Urinary bladder (tissue), 4 donors: ENCODE measurements at places on chromosomes 1 and 21. TPM values are rescaled to one million over a fixed set of nuclear protein-coding genes. Genes with fewer than 3 reads are reported as not detected.
A peak's percentile ranks its signal among the peaks of the same experiment; 100 is the strongest.

GRCh38 chr21:43585924-43586413 lies 73.3 kb downstream of the HSF2BP start:
- DNase-seq = peak; percentile 78

DNA sequence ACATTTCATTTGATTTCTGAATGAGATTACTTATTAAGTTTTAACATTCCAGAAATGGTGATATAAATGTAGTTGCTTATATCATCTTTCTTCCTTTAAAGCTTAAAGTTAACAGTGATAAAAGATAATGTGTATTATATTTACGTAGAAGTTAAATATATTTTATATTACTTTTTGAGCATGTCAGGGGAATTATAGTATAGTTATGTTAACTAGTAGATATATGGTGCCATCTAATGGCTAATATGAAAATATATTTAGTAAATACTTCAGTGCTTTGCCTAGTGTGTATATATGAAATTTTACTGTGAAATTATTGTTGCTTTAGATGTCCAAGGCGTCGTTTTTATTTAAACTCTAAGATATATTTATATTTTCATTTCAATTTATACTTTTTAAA lies 51.5 kb downstream of the SYT14 start:
- DNase-seq = no peak

CLEC20A gene
- 0.48 TPM for total RNA-seq

DNA sequence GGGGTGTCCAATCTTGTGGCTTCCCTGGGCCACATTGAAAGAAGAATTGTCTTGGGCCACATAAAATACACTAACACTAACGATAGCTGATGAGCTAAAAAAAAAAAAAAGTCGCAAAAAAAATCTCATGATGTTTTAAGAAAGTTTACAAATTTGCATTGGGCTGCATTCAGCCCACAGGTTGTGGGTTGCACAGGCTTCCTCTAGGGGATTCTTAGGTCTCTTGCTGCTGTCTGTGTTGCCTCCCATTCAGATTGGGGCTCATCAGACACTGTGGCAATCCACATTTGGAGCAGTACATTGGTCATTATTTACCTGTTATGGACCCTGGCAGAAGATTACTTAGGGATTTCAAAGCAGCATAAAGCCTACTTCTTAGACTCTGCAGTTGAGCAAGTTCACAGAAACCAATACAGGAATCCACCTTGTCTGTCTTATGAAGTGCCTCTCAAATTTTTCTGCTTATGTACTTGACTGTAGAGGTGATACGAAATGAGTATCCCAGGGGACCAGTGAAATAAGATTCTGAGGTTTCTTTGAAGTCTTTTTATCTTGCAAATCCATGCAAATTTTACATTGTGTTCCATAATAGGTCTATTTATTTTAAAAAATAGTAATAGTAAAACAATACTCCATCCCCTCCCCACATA lies 205.5 kb downstream of the RPS6KC1 start:
- DNase-seq = no peak

DNA sequence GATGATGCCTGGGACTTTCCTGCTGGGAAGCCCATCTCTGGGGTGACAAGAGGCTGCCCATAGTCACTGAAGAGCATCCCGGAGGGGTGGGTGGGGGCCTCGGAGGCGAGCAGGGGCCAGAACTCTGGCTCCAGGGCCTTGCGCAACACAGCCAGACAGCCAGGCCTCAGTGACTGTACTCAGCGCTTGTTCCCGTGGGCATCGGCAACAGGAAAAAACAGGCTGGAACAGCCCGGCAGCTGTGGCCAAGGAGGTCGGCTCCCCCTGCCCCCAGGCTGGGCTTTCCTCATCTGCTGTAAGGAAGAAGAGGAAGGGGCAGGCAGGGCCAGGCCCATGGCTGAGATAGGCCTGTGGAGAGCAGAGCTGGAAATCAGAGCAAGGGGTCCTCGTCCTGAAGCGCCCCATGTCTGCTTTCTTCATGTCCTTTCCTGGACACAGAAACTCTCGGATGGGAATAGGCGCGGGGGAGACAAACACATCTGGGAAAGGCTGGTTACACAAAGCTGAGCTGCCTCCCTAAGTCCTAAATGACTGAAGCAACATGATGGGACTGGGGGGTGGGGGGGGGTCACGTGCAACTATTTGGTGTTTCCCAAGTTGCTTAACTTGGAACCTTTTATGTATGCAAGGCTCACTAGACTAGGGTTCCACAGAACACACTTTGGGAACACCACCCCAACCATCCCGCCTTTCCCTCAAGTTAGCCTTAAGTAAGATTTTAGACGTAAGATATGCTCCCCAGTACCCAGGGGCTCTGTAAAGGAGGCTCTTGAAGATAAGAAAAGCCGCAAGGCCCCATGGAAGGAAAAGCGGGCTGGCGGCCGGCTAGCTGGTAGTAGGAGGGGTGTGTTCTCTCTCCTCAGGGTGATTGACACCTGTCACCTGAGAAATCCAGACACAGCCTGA lies 30.7 kb downstream of the HSPG2 start:
- DNase-seq = no peak

- no peak for DNase-seq
Measured at GRCh38 chr21:46617267-46618051, 12.6 kb upstream of the S100B start.

KCNA2 gene
- total RNA-seq = 1.7 TPM

RAB25 gene
- 11.9 TPM for total RNA-seq

SIPA1L2 gene
- 50.8 TPM for total RNA-seq

TSPEAR gene
- 0.21 TPM for total RNA-seq

LRRC38 gene
- total RNA-seq = 0.53 TPM

GRCh38 chr21:32099812-32100416 lies 178.9 kb downstream of the MIS18A start:
- no peak for DNase-seq

DNA sequence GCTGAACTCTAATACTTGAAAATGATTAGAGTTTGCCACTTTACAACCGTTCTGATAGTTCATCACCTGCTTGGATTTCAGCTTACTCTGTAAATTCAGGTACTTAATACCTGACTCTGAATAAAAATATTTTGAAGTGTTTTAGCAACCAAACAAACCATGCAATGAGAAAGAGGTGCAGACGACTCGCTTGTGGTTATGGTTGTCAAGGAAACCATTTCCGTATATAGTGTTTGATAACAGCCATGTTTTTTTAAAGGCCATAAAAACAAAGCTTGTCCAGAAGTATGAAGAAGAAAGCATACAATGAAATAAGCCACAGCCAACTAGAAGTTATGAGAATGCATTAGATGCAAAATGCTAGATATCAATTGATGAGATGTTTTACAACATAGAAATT lies 167.2 kb upstream of the HMCN1 start:
- peak; percentile 37 for DNase-seq

LCE3E gene
- not detected for total RNA-seq

DNA sequence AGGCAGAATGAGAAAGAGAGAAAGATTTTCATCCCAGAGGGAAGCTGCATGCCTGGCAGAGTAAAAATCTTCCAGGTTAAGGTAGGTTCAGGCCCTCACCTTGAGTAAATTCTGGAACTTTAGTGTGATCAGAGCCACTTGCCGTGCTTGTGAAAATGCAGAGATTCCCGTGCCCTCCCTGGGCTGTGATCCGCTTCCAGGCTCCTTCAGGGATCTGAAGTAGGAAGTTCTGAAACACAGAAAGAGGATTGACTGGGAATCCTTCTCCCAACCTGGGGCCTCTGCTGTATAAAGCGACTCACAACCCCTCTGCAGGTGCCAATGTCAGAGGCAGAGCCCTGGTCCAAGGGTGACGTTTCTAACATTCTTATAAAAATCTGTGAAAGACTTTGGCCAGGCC lies 26.6 kb downstream of the NUAK2 start:
- DNase-seq = no peak

TNFRSF8 gene
- total RNA-seq = 0.26 TPM

- DNase-seq = peak; percentile 73
Measured at GRCh38 chr1:61337981-61338848, 255.9 kb downstream of the NFIA start.

TMEM51 gene
- 15.9 TPM for total RNA-seq

GRCh38 chr21:31670070-31670469 lies 10.6 kb downstream of the SOD1 start:
- no peak for DNase-seq

GRCh38 chr1:58156124-58156468 lies 390.4 kb downstream of the OMA1 start:
- DNase-seq = no peak

DNA sequence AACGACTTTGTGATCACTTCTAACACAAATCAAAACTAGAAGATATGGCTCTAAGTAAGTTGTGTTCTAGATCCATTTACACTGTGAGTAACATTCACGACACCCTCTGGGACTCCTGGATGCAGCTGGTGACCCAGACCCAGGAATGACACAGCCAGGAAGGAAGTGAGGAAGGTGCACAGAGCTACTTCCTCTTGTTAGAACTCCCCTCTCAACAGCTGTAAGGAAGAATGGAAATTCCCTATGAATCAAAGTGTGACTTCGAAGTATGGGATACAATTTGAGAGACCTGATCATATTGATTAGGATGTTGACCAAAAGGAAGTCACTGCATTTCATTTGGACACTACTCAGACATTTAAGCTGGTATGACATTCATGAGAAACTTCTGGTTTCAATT lies 185.3 kb downstream of the NRIP1 start:
- no peak for DNase-seq

- no peak for DNase-seq
Measured at GRCh38 chr1:169368406-169368769, 393 bp downstream of the BLZF1 start.

GRCh38 chr1:152034654-152035538 lies 1.9 kb downstream of the S100A11 start:
- no peak for DNase-seq

IRF6 gene
- 25.0 TPM for total RNA-seq

DNA sequence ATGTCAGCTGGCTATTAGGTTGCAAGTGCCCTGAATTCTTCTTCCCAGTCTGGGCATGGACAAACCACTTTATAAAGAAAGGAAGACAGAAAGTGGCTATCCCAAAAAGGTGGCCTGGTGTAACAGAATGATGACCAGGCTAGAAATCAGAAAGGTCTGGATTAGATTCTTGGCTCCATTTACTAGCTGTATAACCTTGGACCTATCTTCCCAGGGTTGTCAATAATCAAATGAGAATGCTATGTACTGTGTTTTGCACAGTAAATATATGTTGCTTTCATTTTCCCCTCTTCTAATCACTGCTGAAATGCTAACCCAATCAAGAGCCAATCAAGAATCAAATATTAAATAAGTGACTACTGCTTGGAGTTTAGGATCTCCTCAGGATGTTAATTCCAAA lies 20.4 kb downstream of the RNF19B start:
- no peak for DNase-seq

CDA gene
- total RNA-seq = 0.53 TPM

GRCh38 chr1:59229138-59229537 lies 67.8 kb upstream of the FGGY start:
- DNase-seq = no peak

DNA sequence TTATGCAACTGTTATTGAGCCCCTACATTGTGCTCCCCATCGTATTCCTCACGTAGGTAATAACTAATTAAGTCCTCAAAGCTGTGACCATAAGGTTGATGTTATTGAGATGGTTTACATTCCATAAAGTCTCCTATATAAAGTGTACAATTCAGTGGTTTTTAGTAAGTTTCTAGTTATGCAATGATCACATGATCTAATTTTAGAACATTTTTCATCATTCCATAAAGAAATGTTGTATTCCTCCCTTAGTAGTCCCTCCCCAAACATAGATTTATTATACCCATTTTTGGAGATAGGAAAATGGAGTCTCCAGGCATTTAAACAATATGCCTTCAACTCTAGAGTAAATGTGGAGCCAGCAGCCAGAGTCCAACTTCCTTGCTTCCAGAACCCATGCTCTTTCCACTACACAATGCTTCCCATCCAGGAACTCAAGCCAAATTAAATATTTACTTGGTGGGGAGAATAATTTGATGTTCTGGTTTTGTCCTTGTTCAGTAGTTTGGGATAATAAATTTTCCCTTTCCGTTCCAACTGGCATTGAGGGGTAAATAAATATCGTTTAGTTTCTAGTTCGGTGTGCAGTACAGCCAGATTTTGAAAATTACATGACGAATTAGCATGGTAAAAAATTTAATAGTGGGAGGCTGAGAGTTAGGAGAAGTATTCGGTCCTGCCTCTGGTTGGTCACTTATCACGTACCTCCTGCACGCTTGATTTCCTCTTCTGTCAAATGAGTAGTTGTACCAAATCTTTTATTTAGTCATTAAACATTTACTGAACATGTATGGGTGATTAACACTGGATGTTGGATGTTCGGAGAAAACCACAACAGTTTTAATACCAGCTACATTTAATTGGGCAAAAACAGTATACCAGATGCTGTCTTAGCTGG lies 66.3 kb downstream of the CACHD1 start:
- no peak for DNase-seq

DDX20 gene
- total RNA-seq = 18.9 TPM

DNA sequence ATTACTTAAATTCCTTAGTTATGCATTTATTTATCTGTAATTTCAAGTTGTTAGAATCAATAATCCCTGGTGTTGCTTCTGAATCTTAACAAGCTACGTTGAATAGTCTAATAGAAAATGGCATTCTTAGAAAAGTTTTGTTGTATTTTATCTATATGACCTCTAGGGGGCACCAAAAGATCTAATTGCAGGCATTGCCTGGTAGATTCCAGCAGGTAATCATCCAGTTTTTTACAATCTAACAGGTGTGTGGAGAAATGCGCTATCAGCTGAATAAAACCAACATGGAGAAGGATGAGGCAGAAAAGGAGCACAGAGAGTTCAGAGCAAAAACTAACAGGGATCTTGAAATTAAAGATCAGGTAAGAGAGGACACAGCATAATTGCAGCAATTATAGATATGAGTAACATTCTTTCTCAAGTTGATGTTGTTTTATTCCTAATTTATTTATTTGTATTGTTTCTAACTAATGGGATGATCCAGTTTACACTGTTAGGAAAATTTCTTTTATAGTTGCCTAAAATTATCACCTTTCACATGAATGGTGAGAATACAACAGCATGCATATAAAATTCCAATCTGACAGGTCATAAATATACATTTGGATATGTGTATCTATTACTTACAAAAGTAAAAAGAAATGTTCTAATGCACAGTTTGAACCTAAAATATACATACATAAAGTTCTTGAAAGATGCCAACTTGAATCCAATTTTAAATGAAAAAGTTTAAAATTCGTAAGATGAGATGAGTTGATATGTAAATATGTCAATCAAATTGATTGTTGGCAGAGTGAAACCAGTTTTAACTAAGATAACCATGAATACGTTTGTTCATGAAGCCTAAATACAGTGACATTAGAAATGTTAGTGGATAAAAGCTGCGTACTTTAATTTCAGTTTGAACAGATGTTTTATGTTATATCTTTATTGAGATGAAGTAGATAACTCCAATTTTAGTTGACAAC lies 88.4 kb downstream of the SDCCAG8 start:
- DNase-seq = peak; percentile 14
